ENCODE measurements at places on chromosomes 1 and 21. TPM values are rescaled to one million over a fixed set of nuclear protein-coding genes. Genes with fewer than 3 reads are reported as not detected.

VPS26C gene
- 49.5 TPM for polyA plus RNA-seq

SELP gene
- polyA plus RNA-seq: 1.8 TPM

RNU1-2 gene
- polyA plus RNA-seq: 3.2 TPM

SLAMF8 gene
- polyA plus RNA-seq: 4.5 TPM

GUCA2A gene
- 68.7 TPM for polyA plus RNA-seq

SAMD13 gene
- polyA plus RNA-seq: 4.0 TPM

LCA5L gene
- polyA plus RNA-seq: 2.0 TPM

LAD1 gene
- 96.4 TPM for polyA plus RNA-seq

TPTE gene
- not detected for polyA plus RNA-seq

DENND2C gene
- polyA plus RNA-seq: 0.99 TPM

LIPI gene
- polyA plus RNA-seq: 0.21 TPM
